ENCODE measurements at places on chromosomes 2 and 18.

GRCh38 chr2:145755019-145755837, 1235.3 kb upstream of the ZEB2 start:
- DNase-seq: no peak

DNA sequence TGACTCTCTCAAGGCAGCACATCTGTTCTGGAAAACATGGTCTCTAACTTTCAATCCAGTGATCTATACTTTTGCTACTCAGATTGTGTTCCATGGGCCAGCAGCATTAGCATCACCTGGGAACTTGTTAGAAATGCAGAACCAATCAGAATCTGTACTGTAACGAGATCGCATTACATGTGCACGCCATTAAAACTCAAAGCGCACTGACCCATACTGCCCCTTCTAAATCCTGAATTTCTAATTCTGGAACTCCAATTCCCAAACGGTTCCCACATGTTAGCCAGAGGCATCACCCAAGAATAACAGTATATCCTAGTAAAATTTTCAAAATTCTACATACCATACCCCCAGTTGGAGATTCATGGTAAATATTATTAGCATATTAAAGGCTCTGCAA, 10.5 kb upstream of the DCTN1 start:
- no peak for DNase-seq

DNA sequence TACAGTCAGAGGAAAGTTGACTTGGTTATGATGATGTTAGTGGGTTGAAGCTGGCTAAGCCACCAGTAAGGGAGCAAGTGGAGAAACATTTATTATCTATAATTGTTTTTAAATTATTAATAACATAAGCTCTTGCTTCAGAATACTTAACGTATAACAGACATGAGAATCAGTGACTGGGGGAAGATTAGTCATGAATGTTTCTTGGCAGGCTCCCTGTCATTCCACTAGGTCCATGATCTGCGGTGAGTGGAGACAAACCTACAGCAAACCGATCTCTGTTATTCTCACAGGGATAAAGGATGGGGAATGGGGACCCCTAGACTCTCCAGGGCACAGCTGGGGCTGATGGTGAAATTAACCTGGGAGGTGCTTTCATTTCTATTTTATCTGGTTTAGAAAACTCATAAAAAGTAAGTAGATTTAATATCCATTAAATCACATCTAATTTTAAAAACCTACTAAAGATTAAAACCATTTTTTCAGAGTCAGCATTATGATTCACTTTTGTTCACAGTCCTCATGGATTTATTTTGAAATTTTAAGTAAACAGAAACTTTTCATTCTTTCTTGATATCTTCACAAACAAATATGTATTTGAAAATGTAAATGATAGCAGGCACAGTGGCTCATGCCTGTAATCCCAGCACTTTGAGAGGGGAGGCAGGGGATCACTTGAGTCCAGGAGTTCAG, 420.3 kb downstream of the PTPRM start:
- DNase-seq: no peak

DNA sequence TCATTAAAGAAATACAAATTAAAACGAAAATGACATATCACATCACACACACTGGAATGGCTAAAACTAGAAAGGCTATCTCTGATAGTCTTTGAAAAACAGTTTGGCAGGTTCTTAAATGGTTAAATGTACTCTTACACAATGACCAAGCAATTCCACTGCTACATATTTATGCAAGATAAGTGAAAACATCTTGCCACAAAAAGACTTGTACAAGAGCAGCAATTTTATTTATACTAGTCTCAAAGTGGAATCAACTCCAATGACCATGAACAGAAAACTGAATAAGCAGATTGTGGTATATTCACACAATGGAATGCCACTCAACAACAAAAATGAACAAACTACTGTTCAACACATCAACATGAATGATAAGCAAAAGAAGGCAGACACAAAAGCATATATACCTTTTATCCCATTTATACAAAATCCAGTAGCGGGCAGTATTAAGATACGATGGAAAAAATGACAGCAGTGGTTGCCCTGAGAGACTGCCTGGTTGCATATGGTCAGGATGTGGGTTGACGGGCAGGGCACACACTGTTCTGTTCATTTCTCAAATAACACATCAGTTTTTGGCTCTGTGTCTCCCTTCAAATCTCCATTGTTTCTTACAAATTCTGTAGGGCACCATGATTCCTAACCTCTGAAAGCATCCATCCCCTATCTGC, 25.4 kb downstream of the SP100 start:
- peak; percentile 44 for DNase-seq

- DNase-seq: no peak
Observed at GRCh38 chr2:73937899-73938298, 11.2 kb downstream of the DGUOK start.

DNA sequence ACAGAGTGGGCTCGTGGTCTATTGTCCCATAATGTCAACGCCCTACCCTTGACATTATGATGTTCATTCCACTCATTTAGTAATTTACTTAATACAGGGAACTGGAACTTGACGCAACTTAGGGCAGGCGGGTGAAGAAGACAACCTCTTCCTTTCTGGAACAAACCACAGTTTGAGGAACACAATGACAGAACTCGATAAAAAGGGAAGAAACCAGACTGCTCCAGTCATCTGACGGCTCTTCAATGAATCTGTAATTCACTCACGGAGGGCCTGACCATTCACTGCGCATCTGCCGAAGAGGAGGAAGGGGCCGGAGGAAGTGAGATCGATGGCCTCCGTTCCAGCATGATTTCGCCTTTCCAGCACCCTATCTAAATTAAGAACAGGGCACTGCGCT, 83.2 kb downstream of the BCL2 start:
- DNase-seq: no peak

DNA sequence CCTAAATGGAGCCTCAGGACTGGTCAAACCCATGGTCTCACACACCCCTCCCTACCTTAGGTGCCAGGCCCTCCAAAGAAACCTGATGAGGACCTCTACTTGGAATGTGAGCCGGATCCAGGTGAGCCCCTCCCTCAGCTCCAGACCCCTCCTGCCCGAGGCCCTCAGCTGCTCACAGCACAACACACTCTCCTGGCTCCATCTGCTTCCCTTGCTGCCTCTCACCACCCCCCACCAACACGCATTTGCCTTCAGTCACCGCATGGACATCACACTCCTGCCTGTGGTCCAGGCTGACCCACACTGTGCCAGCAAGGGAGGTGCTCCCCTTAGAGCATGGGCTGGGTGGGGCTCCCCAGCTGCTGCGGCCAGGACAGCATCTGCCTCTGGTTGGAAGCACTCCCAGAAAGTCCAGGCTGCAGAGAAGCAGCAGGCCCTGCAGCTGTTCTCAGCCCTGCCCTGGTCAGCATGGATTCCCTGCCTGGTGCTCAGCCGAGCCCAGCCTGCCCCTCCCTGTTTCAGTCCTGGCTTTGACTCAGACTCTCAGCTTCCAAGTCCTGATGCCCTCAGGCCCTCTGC, 15.1 kb downstream of the SH2D6 start:
- no peak for DNase-seq

GRCh38 chr2:20635113-20635510, 15.8 kb downstream of the HS1BP3 start:
- DNase-seq: no peak

- DNase-seq: no peak
Observed at GRCh38 chr2:27381577-27382181, 1.1 kb upstream of the ZNF513 start.

- DNase-seq: no peak
Observed at GRCh38 chr2:217838409-217838831, 164.4 kb downstream of the TNS1 start.

DNA sequence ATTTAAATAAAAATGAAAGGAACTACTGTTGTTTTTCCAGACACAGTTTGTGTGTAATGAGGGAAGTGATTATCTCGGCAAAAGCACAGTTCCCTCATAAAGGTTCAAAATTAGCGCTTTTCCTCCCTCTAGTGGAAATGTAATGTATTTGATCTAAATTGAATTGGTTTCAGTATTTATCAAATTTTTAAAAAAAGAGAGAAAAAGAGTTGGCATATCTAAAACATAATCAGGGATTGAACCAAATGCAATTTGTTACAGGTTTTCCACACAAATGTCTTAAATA, 37.5 kb downstream of the CMPK2 start:
- no peak for DNase-seq

GRCh38 chr2:68216454-68217310, 35.6 kb downstream of the PPP3R1 start:
- no peak for DNase-seq

DNA sequence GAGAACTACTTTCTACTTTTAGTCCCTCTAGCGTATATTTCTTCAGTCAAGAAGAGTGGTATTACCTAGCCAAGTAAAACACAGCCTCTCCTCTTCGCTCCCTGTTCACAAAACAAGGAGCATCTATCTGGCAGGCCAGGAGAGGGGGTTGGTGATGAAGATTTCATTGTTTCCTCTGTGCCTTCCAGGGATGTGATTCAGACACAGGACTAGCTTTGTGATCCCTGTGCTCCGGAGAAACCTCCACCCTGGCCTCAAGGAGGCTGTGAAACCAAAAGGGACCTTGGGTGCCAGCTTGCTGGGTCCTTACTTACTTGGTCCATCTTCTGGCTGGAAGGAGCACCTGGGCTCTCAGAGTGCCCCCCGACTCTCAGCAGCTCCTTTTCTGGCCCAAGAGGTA, 5.7 kb downstream of the RHOB start:
- DNase-seq: no peak

GRCh38 chr2:7190587-7191324, 273.5 kb downstream of the RNF144A start:
- DNase-seq: no peak

- no peak for DNase-seq
Observed at GRCh38 chr18:31407649-31408048, 31.1 kb downstream of the DSG4 start.

GRCh38 chr2:207312006-207312356, 146.2 kb upstream of the KLF7 start:
- DNase-seq: no peak

- no peak for DNase-seq
Observed at GRCh38 chr2:134512734-134513464, 205.9 kb downstream of the TMEM163 start.

DNA sequence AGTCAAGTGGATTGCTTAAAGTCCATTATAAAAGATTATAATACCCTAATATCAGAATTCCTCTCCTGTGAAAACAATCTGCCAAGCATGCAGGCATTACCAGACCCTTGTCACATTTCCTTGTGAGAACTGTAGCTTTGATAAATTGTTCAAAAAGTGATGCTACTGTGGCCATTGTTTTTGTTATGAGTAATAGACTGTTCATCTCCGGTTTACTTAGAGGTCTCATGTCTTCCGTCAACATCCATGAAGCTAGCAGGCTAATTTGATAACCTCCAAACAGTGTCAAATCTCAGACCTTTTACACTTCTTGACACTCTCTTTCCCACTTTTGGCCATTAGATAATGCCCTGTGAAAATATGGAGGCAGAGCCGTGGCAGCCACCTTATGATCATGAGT, 342.7 kb downstream of the CPS1 start:
- DNase-seq: no peak

- DNase-seq: no peak
Observed at GRCh38 chr18:80229766-80230745, 17.3 kb downstream of the PARD6G start.

DNA sequence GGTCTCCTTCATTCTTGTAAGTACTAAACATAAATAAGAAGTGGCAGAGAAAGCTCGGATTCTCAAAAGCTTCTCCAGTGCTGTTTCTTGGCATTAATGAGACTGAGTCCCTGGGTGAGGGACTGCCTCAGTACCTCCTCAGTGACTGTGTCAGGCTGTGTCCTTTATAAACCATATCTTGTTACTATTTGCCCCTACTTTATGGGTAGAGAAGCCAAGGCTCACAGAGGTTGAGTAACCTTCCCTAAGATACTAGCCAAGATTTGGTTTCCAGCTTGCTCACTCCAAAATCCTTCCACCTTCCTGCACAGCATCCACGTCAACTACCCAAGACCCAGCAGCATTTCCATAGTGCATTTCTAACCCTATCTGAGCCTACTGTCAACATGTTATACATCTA, 55.6 kb downstream of the THUMPD2 start:
- DNase-seq: no peak

GRCh38 chr2:193885419-193885818, 1690.7 kb upstream of the TMEFF2 start:
- DNase-seq: no peak

- DNase-seq: no peak
Observed at GRCh38 chr2:127563458-127564428, 28.3 kb downstream of the MYO7B start.

DNA sequence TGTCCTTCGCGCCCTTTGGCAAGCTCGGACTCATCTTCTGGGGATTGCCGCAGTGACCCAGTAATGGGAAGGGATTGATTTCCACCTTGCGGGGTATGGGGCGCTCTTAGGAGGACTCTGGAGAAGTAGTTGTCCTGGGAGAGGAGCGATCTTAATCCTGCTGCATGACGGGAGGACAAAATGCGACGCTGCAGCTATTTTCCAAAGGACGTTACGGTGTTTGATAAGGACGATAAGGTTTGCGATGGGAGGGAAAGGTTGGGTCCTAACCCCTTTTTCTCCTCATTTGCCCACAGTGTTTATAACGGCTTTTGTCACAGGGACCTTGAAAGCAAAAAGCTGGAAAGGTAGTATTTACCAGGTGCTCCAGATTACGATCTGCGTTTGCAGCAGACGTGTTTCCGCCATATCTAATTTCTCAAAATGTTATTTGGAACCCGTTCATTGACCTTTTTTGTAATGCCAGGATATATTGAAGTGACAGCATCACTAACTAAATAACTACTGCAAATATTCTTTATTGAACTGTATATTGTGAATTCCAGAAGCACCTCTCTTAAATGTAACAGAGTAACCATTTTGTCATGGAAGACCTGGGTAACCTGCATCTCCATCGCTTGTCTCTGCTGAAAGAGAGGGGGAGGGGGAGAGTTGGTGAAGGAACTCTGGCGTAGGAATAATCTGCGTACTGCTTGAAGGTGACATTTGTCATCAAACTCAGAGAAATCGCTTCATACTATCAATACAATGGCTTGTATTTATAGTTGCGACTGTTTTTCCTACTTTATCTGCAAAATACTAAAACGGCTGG, 590 bp downstream of the MDH1 start:
- no peak for DNase-seq

- DNase-seq: no peak
Observed at GRCh38 chr2:144208924-144209323, 311.0 kb downstream of the ZEB2 start.

- DNase-seq: no peak
Observed at GRCh38 chr18:58666176-58666575, 5.1 kb upstream of the MALT1 start.

DNA sequence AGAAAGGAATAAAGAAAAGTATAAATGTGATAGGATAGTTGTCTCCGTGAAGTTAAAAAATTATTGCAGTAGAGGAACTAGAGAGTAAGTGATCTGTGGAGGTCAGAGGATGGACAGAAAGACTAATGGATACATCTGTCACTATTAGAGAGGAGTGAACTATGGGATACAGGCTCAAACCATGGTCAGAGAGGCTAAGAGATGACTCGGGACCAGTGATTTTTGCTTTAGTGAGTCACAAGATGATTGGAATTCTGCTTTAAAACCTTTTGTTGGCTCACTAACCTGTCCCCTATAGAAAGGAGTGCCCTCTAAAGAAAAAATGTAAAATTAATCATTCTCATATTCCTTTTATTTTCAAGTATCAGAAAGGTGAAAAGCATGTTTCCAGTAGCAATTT, 30.3 kb downstream of the ALMS1 start:
- no peak for DNase-seq
